ENCODE measurements at places on chromosomes 2 and 18.
A peak's percentile ranks its signal among the peaks of the same experiment; 100 is the strongest.

DNA sequence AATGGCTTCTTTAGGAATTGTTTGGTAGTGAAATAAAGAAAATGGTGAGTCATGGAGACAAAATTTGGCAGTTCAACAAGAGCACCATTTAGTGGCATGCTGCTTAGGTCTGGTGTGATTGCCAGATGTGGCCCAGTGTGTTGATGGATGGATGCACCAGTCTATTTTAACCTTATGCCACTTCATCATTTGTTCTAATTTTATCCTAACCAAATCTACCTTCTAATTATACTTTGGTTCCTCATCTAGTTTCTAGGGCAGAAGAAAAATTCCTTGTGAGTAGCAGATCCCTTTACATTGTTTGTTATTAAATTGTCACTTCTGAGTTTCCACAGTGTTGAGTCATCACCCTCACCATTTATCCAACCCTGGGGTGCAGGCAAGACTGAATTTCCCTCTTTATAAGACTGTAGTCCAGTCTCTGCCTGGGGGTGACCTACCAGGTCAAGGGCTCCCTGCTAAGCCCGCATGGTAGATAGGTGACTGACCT is 32.5 kb downstream of the NABP1 start:
- DNase-seq: no peak

DNA sequence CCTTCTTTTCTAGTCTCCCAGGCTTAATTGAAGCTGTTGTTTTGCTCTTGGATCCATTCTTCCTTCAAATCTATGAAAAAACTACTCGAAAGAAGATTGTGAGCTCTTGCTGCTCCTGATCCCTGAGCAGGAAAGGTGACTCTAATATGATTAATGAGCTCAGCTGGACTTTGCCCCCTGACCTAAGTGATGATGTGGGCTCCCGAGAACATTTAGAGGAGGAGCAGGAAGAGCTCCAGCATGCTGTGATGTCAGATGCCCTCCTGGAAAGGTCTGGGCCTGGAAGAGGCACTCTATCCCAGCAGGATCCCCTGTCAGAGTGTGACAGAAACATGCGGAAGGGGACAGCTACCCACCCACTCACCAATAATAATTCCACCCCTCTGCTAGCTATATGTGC is 117.9 kb upstream of the PELI1 start:
- no peak for DNase-seq

GRCh38 chr2:96065381-96065930 is 30.7 kb upstream of the GPAT2 start:
- no peak for DNase-seq

GRCh38 chr18:75009296-75009695 is 199.6 kb downstream of the PTGR3 start:
- no peak for DNase-seq

GRCh38 chr18:77132369-77133050 is at the start of gene MBP:
MBP (minus strand) TSS chr18:77132783; CDS start chr18:77105261, 27,522 bp downstream.
- DNase-seq: peak; percentile 78

DNA sequence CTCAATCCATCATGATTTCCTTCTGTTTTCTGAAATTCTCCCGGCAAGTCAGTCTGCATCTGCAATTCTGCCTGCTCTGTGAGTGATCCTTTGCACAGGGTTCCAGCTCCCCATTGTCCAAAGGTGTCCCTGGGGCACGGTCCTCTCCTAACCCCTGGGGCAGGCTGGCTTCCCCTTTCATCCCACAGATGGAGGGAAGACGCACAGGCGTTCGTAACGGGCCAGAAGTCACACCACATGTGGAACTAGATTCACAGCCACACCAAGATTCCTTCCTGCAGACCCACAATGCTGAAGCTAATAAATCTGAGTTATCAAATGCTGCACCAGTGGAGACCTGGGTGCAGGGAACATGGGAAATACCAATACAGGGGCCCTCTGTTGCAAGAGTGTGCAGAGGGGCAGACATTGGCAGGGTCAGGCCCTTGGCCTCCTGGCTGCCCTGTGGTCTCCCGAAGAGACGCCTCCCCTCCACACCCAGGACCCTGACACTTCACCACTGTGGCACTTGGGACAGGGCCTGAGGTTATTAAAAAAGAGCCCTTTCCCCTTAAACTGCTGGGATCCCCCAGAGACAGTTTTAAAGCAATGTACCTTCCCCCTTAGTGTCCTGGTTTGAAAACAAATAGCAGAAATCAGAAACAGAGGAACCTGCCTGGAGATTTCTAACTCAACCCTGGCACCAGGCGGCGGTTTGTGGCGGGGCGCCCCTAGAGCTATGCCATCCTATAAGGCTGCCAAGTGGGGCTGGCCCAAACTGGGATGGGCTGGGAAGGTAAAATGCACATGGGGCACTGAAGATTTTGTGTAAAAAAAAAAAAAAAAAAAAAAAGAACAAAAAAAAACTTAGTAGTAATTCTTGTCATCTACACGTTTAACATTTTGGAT is 15.4 kb downstream of the ZNF516 start:
- no peak for DNase-seq

GRCh38 chr18:48991676-48992075 is 40.9 kb upstream of the SMAD7 start:
- no peak for DNase-seq

- DNase-seq: no peak
Observed at GRCh38 chr2:148013876-148014275, 6.7 kb downstream of the ORC4 start.

GRCh38 chr2:188189356-188189755 is 102.3 kb upstream of the GULP1 start:
- DNase-seq: no peak

- DNase-seq: no peak
Observed at GRCh38 chr18:49934457-49934856, 121.1 kb upstream of the ACAA2 start.

DNA sequence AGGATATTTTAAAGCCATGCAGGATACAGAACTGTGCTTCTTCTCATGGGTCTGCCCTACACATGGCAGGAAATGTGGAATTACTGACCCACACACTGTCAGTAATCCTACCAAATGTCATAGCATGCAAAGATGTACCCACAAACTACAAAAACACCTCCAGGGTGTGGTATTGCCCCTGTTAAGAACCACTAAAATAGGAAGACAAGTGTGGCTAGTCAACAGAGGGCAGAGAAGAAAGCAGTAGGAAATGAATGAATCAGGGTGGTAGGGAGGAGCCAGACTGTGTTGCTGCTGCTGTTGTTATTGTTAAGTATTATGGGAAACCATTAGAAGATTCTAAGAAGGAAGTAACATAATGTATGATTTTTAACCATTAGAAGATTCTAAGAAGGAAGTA is 556.7 kb upstream of the ACVR2A start:
- peak; percentile 45 for DNase-seq

DNA sequence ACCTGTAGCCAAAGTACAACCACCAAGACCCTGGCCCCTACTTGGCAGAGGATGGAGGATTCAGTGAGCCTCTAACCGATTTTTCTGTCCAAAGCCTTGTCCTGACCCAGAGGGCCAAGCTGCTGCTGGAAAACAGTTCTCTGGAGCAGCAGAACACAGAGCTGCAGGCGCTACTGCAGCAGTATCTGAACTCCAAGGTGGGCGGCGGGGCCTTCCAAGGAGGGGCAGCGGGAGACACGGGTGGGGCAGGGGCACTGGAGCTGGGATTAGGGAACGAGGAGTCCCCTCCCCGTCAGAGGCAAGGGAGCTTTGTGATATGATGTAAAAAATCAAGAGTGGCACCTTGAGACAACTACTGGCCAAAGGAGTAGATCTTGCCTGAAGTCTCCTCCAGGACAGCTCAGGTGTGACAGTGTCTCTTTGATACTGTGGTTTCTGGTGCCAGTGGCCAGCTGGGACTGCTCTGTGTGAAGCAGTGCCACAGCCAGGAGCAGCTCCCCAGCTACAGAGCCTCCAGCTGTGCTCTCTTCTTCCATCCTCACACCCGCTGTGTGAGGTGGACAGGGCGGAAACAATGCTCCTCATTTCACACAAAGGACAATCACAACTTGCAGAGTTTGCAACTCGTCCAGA is 22.8 kb downstream of the OTOF start:
- DNase-seq: no peak

- no peak for DNase-seq
Observed at GRCh38 chr2:12066986-12067385, 320.6 kb downstream of the LPIN1 start.

DNA sequence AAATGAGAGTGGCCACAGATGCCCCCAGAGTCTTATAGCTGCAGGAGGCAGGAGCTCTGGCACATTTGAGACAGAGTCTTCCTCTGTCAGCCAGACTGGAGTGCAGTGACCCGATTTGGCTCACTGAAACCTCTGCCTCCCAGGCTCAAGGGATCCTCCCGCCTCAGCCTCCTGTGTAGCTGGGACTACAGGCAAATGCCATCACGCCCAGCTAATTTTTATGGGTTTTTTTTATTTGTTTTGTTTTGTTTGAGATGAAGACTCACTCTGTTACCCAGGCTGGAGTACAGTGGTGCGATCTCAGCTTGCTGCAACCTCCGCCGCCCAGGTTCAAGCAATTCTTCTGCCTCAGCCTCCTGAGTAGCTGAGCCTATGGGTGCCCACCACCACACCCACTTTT is 80.7 kb upstream of the CABLES1 start:
- no peak for DNase-seq

GRCh38 chr2:238921681-238922319 is 73.9 kb downstream of the TWIST2 start:
- DNase-seq: no peak

DNA sequence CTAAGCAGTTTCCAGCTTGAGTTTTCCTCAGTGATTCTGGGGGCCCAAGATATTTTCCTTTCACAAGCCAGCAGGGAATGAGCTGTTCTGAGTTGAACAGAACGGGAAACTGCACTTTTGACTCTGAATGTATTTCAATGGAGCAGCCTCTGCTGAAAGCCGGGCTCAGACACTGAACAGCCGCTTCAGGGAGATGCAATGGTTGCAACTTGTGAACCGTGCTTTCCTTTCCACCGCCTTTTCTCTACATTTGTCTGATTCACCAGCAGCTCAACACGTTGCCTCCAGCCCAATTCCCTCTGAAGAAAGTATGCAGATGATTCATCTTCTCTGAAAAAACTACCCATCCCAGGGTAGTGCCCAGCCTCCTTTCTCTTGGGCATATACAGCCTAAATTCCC is 119.3 kb upstream of the PKDCC start:
- no peak for DNase-seq

DNA sequence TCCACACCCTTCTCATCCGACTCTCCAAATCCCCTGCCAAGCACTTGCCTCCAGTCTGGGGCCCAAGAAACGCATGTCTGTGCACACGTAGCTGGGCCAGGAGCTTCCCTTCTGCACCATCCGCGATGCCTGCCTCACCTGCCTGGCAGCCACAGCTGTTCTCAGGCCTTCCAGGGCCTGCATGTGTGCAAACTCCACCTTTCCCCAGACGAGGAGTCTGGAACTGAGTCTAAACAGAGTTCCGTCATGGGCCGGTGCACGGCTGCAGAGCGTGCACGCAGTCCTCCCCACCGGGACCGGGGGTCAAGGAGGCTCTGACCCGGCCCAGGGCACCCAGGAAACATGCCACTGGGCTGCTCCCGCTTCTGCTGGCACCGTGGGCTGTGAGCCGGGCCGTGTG is 66.8 kb upstream of the SALL3 start:
- DNase-seq: no peak

DNA sequence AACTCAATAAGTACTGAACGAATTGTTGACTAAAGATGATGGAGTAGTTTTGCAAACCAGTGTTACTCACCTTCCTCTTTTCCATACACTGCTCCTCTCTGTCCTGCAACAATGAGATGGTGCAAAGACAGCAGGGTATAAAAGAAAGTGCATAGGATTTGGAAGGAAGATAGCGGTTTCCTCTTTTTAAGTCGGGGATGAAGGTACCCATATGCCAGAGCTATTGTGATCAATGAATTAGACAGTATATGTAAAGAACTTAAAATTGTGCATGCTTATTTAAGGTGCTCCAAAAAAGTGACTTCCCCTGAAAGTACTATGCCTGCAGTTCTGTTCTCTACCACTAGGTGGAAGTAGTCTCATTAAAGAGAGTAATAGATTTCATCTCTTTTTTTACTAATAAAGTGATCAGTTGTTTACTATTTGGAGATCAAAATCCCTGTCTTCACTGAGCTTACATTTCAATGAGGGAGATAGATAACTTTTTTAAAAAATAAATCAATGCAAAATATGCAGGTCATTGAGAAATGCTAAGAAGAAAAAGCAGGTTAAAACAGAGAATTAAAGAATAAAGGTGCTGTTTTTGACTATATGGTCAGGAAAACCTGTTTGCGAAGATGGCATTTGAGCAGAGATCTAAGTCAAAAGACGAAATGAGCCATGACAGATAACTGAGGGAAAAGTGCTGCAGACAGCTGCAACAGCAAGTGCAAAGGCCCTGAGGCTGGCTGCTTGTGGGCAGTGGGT is 339.7 kb upstream of the SLC14A2 start:
- no peak for DNase-seq

DNA sequence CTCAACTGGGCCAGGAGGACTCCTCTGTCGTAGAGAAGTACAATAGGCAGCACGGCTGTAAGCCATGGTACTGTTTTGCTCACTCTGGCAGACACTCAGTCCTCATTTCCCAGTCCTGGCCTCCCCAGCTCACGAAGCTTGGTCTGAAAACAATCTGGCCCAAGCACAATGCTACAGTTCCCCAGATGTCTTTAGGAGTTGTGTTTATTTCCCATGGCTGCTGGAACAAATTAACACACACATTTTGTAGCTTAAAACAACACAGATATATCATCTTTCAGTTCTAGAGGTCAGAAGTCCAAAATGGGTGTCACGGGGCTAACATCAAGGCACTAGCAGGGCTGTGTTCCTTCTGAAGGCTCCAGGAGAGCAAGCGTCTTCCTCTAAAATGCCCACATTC is 13.0 kb downstream of the FABP1 start:
- DNase-seq: no peak

- DNase-seq: no peak
Observed at GRCh38 chr2:21916934-21917522, 793.3 kb downstream of the TDRD15 start.

GRCh38 chr2:18588802-18589201 is 567 bp downstream of the NT5C1B start:
- no peak for DNase-seq

- peak; percentile 74 for DNase-seq
Observed at GRCh38 chr2:63888490-63889402, 47.0 kb downstream of the UGP2 start.

- DNase-seq: no peak
Observed at GRCh38 chr2:222751821-222752719, 80.6 kb downstream of the MOGAT1 start.

DNA sequence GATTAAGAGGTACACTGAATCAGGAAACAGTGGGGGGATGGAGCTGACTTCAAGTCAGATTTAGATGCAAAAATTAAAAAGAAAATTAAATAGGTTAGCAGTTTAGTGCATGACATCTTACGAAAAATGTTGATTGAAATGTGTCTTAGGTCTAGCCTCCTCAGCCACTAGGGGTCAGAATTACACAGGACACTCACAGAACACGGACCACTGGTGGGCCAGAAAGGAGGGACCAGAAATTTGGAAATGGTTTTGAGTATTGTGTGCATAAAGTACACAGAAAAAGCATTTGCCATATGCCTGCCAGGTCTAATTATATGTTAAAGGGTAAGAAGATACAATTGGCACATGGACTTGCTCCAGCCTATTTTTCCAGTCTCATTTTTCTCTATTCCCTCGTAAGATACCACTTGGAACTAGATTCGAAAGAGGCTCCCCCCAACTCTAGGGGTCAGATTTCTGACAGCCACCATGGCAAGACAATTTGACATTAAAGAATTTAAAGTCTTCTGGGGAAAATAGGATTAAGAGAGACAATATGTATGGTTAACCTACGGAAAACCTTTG is 550.2 kb upstream of the SETBP1 start:
- DNase-seq: no peak

- no peak for DNase-seq
Observed at GRCh38 chr2:211545582-211545981, 989.2 kb downstream of the CPS1 start.

All from activated naive CD4-positive, alpha-beta T cell treated with anti-CD3 and anti-CD28 coated beads for 36 hours (primary cell).